H1 (cell line): ENCODE measurements at places on chromosomes 1 and 21. TPM values are rescaled to one million over a fixed set of nuclear protein-coding genes. Genes with fewer than 3 reads are reported as not detected.
A peak's percentile ranks its signal among the peaks of the same experiment; 100 is the strongest.

GRCh38 chr1:21157054-21157453, 19.6 kb downstream of the EIF4G3 start:
- no peaks in the 10 kb centered on the region for H3K4me1 ChIP-seq
- no peak overlapping the region for H3K4me3 ChIP-seq
- H3K27ac ChIP-seq, result no peak overlapping the region

- no peaks in the 10 kb centered on the region for H3K27me3 ChIP-seq
- DNase-seq, result peak; percentile 70
- peaks cover 4% of the 10 kb centered on the region for H3K4me1 ChIP-seq
- H3K27ac ChIP-seq, result peak overlapping the region; percentile 89
- H3K4me3 ChIP-seq, result peak overlapping the region; percentile 90
These were observed 519 bp downstream of the RERE start for GRCh38 chr1:8816831-8817411.

LYPD8 gene
- not detected in 2 replicates for polyA plus RNA-seq

DNA sequence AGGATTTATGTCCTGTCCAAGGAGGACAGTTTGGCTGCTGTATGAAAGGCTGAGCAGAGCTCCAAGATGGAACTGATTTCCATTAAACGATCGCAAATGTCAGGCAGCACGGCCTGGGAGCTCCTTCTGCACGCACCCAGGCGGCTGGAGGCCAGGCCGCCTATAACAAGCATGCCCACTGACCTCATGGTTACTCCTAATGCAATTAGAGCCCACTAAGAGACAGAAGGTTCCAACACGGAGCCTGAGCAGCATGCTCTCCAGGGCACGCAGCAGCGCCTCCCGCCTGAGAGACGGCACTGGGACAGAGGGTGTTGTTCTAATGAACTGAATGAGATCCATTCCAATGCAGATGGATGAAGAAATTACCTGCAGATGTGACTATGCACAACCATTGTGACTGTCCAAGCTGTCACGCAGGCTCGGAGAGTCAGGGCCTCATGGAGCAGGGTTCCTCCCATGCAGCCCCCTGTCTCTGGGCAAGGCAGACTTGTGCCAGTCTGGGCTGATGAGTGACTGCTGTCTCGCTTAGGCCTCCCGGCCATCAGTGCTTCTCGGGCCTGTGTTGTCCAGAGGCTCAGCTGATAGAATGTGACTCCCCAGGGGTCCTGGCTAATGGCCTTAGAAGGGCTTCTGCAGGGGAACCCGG, 25.2 kb upstream of the CDCA8 start:
- H3K4me3 ChIP-seq, result no peak overlapping the region
- H3K27me3 ChIP-seq, result no peaks in the 10 kb centered on the region
- no peaks in the 10 kb centered on the region for H3K36me3 ChIP-seq
- H3K27ac ChIP-seq, result no peak overlapping the region
- no peak for DNase-seq

SLC35F3 gene
- 1.0 and 1.2 TPM in 2 replicates for polyA plus RNA-seq

GRCh38 chr1:182069028-182069466, 7.5 kb upstream of the ZNF648 start:
- H3K36me3 ChIP-seq, result no peaks in the 10 kb centered on the region
- DNase-seq, result peak; percentile 75
- H3K4me1 ChIP-seq, result peaks cover 6% of the 10 kb centered on the region; the same call in 1 of the 2 replicates
- H3K27ac ChIP-seq, result no peak overlapping the region
- no peak overlapping the region for H3K4me3 ChIP-seq

ZBTB8A gene
- polyA plus RNA-seq, result 2.3 and 2.9 TPM in 2 replicates

GRCh38 chr1:39859859-39860812, 23.2 kb downstream of the TRIT1 start:
- H3K4me3 ChIP-seq, result no peak overlapping the region
- no peaks in the 10 kb centered on the region for H3K27me3 ChIP-seq
- no peak for DNase-seq
- no peak overlapping the region for H3K27ac ChIP-seq

ISG15 gene
- 121 and 123 TPM in 2 replicates for polyA plus RNA-seq

SV2A gene
- 41.8 and 49.0 TPM in 2 replicates for polyA plus RNA-seq

S100A14 gene
- 3.7 and 5.3 TPM in 2 replicates for polyA plus RNA-seq

- no peaks in the 10 kb centered on the region for H3K27me3 ChIP-seq
- peak overlapping the region; percentile 7; the same call in 1 of the 2 replicates for H3K4me3 ChIP-seq
- no peak overlapping the region; the same call in 1 of the 2 replicates for H3K27ac ChIP-seq
- peak; percentile 59 for DNase-seq
These were observed 38.6 kb upstream of the RCAN3 start for GRCh38 chr1:24463776-24464735.

UMODL1 gene
- polyA plus RNA-seq, result 0.02 TPM in 1 of 2 replicates, not detected in the other

- no peaks in the 10 kb centered on the region for H3K4me1 ChIP-seq
- H3K4me3 ChIP-seq, result no peak overlapping the region
- no peaks in the 10 kb centered on the region for H3K36me3 ChIP-seq
These were observed 13.0 kb downstream of the CCDC190 start for GRCh38 chr1:162847839-162848453.

MYOC gene
- not detected in 2 replicates for polyA plus RNA-seq
